ENCODE measurements at places on chromosomes 12 and 14.

DNA sequence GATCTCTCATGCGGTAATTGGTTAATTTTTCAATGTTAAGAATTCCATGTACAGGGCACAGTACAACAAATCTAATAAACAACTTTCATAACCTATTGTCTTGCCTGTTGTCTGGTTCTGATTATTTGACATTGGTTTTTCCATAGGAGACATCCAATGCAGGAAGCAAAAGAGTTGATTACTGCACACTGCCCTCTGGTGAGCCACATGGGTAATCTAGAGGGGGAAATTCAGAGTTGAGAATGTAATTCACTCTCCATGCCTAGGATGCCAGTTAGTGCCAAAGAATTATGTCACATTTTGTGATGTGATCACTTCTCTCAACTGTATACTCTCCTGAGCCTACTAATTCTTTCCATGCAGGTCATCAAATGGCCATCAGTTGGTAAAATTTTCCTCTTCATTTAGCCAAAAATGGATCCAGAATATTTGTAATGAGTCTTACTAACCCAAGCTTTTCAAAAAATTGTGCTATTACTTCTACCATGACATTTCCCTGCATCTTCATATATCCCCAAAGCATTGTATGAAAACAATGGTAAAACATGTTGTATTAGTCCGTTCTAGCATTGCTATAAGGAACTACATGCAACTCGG, 17.7 kb upstream of the CCDC91 start:
- DNase-seq = no peak

- DNase-seq = no peak
Measured at GRCh38 chr14:53380052-53380866, 227.1 kb upstream of the DDHD1 start.

DNA sequence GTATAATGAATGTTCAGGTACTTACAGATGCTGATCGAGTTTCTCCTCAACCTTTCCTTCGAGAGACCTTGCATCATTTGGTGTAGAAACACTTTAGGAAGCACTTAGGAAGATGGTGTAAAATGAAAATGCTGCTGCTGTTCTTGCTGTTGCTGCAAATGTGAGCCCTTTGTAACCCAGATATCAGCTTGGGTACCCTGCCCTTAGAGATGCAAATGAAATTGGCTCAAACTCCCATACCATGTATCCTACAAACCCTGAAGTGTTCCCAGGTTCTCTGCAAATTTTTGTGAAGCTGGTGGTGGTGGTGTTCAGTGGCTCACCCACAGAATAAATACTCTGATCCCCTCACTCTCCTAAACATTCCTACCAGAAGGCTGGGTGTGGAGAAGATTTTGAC, 130.8 kb downstream of the SLC25A47 start:
- DNase-seq = no peak

DNA sequence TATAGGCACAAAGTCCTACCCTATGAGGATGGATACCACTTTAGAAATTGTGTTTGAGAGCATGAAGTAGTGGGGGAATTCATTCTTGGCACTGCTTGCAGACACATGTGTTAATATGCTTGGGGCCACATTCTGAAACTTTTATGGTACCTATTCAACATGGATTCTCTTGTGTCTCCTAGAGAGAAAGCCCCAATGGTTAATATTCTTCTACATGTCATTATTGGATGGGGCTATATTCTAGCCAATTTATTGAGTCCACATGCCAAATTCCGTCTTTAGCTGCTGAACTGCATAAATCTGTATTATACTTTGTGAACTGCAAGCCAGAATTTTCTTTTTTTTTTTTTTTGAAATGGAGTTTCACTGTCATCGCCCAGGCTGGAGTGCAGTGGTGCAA, 140.0 kb downstream of the KICS2 start:
- no peak for DNase-seq

DNA sequence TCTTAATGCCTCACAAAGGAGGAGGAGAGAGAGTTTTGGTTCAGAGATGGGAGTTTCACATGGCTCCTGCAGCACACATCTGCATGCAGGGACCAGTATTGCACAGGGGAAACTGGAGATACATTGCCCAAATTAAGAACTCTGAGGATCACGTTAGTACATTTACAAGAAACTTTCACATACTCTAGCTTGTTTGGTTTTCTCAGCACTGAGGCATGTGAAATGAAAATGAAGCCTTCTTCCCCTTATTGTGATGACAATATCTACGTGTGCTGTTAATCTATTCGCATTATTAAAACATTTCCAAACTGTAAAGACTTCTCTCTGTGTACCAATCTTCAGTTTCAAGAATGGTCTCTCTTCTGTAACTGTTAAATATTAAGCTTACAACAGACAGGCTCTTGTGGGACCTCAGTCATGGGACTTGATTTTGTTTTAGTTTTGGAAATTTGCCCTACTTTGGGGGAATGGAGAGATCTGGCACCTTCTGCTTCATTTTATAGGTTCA, 124.7 kb downstream of the DAAM1 start:
- no peak for DNase-seq

DNA sequence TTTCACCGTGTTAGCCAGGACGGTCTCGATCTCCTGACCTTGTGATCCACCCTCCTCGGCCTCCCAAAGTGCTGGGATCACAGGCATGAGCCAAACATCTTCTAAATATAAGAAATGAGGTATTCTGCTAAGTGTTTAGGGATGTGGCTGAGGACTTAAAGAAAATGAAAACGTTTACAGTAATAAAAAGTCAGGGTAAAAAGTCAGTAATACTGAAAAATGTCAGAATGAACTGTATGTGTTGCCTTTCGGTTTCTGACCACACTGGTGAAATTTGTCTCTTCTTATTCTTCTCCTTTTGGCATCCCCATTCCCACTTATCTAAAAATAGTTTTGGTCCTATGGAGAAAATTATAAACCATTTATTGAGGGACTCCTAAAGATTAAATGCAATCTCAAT, 20.5 kb downstream of the TMEM116 start:
- DNase-seq = no peak

DNA sequence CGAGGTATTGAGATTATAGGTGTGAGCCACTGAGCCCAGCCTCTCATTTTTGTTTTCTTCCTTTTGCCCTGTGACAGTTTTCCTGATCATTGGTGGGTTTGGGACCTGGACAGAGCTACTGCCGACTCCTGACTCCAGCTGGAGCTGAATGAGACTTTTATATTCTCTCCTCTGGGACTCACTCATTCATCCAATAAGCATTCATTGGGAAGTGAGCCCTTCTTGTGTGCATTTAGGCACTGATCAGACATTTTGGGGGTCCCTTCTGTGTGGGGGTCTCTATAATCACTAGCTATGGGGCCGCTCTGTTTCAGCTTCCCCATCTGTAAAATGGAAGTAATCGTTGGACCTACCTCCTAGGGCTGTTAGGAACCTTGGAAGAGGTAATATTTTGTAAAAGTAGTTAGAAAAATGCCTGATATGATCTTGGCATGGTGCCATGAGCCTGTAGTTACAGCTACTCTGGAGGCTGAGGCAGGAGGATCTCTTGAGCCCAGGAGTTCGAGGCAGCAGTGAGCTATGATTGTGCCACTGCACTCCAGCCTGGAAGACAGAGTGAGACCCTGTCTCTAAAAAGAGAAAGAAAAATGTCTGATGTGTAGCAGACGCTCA, 7.2 kb downstream of the SH2B3 start:
- DNase-seq = no peak

GRCh38 chr14:31261859-31262731, 54.5 kb upstream of the HECTD1 start:
- DNase-seq = peak; percentile 83
